NCI-H460 (cell line): ENCODE measurements at places on chromosomes 12 and 14.

DNA sequence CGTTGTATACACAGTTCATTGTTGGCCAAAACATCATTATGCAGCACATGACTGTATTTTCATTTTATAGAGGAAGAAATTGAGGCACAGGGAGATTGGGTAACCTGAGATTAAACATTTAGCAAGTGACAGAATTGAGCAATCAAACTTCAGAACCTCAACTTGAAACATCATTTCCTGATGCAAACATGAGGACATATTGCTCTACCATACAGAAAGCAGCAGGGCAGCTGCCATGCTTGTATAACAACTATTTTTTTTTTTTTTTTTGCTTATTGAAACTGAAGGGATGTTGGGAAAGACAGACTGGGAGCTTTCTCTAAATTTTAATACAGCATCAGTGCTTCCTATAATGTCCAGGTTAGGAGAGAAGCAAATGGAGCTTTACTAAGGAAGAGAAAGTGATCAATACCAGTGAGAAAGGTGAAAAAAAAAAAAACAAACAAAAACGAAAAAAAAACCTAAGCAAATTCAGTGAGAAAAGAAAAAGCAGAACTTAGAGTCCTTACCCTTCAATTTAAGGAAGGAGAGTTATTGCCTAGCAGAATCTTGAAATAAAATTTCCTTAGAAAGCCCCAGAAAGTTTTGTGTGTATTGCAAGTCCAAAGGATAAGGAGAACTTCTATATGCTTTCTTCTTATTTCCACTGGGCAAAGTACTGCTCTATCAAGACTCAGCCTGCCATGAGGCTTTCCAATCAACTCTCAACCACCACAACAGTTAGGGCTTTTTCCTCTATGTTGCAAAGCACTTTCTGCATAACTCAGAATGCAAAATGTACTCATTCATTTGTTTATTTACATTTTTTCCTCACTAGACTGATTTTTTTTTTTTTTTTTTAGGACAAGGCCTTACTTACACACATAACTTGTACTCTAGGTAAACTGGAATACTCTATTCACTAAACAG lies 21.6 kb downstream of the BTG1 start:
- DNase-seq, result no peak

DNA sequence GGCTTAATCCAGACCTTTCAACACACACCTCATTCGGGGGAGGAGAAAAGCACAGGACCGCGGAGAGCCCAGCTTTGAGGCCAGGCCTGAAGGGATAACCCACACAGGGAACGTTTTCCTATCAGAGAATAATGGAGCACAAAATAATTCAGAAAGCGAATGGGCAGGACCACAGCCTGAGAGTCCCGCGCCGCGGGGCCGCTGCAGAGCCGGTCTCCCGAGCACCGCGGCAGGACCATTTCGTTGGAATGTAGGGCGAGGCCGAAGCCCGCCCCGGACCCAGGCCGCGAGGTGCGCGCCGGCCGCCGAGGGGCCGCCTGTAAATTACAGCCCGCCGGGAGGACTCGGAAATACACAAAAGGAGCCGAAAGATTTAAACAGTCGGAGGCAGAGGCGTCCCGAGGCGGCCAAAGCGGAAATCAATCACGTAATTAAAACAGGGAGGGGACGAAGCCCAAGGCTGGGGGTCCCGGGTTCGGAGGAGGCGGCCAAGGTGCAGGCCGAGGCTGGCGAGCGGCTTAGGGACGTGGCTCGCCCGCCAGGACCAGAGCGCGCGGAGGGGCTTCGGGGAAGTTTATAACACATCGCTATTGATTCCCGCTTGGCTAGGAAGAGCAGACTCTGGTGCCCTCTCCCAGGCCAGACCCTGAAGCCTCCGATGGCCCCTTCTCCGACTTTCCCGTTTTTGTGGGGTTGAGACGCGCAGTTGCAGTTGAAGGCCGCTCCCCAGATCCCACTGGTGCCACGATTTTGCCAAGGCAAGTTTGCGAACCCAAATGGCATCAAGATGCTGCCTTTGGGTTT lies 6.3 kb upstream of the HOXC4 start:
- DNase-seq, result no peak

- no peak for DNase-seq
Measured at GRCh38 chr12:78767264-78767981, 97.2 kb upstream of the SYT1 start.

DNA sequence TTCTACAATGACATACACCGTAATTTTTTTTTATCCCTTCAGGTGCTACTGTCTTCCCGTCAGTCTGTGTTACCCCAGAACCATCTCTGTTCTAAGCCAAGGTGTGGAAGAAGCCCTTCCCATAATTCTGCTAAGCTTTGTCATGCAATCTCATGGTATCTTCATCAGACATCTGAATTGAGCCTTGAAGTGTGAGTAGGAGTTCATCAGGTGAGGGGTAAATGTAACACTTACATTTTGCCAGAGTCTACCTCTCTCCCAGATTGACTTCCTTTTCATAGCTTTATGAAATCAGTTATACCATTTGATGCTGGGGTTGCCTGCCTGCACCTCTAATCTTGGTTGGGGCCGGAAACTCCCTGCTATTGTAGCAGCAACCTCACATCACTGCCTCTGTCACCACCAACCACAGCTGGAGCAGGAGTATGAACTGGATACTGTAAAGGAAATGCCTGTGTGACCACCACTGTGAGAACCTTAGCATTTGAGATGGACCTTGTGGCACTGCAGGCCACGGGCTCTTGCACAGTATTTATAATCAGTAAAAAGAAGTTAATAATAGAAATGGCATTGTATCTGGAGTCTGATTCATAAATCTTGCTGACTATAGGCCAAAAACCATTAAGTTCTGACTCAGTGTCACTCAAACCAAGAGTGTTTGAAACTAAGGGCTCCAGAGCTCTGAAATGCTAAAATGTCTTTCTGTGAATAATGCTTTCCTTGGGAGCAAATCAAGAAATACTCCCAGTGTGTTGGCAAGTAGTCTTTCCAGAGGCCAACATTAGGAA lies 58.7 kb upstream of the STK38L start:
- DNase-seq, result no peak

DNA sequence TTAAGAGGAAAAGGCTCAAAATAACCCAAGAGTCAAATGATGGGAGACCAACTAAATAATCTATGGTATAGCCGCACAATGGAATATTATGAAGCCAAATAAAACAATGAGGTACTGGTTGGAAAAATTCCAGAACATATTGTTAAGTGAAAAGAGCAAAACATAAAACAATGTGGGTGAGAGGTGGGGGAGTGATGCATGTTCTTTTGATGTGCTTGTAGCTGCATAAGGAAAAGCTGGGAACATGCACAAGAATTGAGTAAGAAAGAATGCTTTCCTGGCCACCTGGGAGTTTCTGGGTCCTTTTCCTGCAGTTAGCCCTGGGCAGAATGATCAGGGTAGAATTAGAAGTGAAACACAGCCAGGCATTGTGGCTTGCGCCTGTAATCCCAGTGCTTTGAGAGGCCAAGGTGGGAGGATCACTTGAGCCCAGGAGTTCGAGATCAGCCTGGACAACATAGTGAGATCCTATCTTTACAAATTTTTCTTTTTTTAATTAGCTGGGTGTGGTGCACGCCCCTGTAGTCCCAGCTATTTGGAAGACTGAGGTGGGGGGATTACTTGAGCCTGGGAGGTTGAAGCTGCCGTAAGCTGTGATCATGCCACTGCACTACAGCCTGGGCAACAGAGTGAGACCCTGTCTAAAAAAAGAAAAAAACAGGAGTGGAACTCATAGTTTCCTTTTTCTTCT lies 7.9 kb downstream of the ABCB9 start:
- DNase-seq, result no peak

DNA sequence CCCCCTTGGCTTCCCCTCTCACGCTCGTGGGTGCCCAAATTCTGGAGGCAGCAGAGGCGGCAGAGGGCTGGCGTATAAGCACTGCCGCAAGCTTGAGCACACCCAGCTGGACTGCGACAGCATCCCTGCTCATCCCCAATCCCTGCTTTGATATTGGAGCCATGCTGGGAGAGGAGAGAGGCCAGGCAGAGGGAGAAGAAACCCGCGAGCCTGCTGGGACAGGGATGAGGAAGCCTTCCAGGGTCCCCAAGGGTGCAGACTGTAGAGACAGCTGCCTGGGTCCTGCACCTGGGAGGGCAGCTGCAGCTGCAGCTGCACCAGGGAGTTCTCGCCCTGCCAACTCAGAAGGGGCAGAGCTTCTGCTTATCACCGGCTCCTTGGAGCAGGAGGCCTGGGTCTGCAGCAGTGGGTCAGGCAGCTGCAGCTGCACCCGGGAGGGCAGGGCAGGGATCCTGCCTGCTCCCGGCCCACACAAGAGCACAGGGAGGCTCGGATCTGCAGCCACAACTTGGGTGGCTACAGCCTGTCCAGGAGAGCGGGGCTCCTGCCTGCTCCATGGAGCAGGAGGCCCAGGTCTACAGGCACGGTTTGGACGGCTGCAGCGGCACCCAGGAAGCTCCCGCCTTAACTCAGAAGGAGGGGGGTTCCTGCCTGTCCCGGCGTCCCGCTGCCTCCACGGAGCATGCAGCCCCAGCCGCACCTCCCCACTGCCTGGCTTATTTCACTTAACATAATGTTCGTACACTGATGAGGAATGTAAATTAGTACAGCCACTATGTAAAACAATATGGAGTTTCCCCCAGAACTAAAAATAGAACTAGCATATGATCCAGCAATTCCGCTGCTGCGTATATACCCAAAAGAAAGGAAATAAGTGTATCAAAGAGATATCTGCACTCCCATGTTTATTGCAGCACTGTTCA lies 60.4 kb upstream of the SGPP1 start:
- no peak for DNase-seq

GRCh38 chr14:63478437-63478852 lies 64.7 kb downstream of the PPP2R5E start:
- DNase-seq, result no peak

- no peak for DNase-seq
Measured at GRCh38 chr12:121602766-121603165, 21.9 kb upstream of the KDM2B start.

GRCh38 chr14:73324533-73324932 lies 87.2 kb downstream of the PAPLN start:
- no peak for DNase-seq

DNA sequence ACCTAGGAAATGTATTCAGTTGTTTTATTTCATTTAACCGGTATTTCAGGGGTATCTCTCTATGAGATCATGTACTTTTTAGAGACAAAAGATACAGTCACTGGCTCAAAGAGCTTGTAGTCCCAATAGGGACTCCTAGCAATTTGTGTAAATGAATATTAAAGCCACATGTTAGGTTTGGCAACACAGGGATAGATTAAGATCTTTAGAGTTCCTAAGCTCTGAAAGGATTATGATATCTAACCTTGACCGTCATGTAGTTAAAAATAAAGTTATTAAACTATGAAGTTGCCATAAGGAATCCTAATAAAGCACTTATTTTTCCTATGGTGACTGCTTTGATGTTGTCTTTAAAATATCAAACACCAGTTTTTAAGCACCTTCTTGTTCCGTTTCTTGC lies 100.4 kb upstream of the FGD4 start:
- DNase-seq, result no peak

DNA sequence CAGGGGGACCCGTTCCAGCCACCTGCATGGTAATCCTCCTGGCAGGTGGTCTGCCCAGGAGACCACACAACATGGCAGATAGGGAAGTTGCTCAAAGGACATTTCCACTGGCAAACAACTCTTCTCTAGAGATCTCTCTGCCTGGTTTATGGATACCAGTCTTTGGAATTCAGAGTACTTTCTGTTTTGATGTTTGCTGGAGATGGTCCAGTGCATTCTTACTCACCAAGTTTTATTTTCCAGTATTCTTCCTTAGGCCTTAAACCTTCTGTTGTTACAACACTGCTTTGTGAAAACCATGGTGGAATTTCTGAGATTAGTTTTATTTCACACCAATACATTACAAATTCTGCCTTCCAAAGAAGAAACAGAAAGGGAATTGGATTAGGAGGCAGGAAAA lies 428.3 kb downstream of the FUT8 start:
- no peak for DNase-seq

DNA sequence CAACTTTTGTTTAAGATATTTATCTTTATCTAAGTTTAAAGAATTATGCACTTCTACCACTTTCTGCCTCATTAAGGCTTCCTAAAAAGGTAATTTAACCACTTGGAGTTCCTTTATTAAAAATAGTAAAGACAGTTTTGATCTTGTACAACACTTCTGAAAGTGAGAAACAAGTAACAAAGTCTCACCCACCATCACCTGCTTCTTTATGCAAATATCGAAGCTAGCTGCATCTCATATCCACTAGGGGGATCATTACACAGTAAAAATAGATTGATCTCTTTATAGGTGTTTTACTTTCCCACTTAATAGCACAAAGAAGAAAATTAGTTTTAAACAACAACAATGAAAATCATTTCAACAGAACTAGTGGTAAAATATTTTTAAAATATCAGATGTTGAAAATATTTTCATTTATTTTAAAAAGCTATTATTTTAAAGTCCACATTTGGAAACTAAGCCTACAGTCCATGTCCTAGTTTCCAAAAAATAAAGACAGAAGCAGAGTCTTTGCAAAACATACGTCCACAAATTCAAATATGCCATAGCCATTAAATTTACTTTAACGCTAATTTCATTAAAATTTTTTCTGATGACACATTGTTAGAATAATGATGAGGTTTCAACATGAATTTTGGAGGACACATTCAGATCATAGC lies 160.0 kb upstream of the SOX5 start:
- peak; percentile 3 for DNase-seq

DNA sequence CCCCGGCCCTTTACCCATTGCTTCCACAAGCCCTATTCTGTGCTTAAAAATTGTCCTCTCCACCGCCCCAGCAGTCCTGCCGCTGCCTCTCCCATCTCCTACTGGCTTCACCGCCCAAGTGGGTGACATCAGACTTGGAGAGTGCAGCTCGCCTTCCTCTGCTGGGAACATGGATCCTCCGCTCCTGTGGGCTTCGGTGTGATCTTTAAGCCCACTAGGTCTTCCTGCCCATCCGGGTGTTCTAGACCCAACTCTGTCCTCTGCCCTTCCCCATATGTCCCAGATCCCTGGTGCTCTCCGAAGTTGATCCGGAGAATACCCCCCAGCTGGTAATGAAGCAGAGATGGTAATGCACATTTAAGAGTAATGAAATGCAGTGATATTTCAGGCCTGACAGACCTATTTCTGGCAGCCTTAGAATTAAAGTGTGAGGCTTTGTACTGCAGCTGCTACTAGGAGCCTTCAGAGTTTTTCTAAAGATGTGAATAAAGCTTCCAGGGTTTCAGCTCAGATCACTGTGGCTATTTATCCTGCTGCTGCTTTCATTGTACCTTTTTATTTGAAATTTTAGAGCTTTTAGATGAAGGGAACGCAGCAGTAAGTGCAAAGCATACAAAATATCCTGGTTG lies 22.9 kb upstream of the CTDSP2 start:
- DNase-seq, result no peak

DNA sequence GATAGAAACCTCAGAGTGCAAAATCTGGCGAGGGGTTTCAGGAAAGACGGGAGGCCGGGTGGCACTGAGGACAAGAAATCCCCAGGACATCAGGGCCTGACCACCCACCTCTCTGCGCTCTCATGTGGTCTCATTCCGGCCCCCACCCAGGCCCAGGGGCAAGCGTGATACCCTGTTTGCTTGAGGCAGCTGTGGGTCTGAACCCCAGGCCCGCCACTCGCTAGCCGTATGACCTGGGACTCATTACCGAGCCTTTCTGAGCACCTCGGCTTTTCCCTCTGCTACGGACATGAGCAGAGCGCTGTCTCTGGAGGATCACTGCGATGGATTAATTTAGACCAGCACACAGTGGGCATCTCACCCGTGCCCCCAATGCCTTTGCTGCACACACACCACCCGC lies 25.5 kb upstream of the BCDIN3D start:
- DNase-seq, result no peak

- no peak for DNase-seq
Measured at GRCh38 chr12:28024231-28024995, 51.9 kb upstream of the PTHLH start.
